Skeletal muscle cell (primary cell): ENCODE measurements at places on chromosomes 11 and 22.

GRCh38 chr11:121464352-121464946 is 11.7 kb upstream of the SORL1-AS1 start:
- peak; percentile 76 for DNase-seq

DNA sequence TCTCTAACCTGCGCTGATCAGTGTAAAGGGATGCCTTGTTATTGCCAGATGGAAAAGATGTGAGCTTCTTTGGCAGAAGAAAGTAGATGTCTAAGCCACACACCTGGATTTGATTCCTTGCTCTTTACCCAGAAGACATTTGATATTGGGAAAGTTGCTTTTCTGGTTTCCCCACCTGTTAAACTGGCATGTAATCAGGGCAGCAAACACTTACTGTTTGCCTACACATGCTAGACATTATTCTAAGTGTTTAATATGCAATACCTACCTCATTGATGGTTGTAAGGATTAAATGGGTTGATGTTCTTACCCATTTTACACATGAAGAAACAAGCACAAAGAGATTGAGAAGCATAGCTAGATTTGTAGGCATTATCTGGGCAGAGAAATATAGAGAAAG is 16.6 kb downstream of the ASRGL1 start:
- no peak for DNase-seq

GRCh38 chr11:112156956-112157766 is 6.7 kb downstream of the IL18 start:
- peak; percentile 95 for DNase-seq

DNA sequence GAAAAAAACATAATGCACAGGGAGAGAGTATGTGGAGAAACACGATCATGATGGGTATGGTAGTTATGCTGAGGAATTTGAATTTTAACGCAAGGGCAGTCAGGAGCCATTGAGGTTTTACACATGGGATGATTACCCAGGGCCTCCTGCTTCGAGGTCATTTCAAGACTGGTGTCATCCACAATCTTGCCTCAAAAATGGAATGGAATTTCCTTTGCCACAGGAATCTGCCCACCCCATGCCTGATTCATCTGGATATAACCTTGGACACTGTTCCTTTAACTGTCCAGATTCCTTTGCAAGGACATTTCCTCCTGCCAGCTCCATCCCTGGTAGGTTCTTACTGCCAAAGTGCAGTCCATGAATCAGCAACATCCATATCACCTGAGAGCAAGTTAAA is 655.9 kb upstream of the TENM4 start:
- peak; percentile 72 for DNase-seq

DNA sequence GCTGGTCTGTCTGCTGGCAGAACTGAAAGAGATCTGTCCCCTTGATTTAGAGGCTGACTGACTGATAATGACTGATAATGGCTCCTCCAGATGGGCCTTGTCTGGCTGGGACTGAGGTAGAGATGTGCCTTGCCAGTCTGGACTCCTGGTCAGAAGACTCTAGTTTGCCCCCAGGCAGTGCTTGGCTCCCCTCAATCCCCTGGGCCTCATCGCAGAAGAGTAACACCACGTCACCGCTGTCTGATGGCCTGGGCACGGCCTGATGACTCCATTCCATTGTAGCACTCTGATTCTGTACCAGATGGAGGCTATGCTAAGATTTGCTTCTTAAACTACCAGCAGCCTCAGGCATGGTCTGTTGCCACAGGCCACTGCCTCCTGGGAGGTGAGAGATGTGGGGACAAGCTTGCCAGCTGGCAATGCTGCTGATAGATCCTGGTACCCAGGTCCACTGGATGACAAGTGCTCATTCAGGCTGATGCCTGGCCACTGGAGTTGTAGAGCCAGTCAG is 19.1 kb downstream of the CYB5R2 start:
- DNase-seq = no peak

DNA sequence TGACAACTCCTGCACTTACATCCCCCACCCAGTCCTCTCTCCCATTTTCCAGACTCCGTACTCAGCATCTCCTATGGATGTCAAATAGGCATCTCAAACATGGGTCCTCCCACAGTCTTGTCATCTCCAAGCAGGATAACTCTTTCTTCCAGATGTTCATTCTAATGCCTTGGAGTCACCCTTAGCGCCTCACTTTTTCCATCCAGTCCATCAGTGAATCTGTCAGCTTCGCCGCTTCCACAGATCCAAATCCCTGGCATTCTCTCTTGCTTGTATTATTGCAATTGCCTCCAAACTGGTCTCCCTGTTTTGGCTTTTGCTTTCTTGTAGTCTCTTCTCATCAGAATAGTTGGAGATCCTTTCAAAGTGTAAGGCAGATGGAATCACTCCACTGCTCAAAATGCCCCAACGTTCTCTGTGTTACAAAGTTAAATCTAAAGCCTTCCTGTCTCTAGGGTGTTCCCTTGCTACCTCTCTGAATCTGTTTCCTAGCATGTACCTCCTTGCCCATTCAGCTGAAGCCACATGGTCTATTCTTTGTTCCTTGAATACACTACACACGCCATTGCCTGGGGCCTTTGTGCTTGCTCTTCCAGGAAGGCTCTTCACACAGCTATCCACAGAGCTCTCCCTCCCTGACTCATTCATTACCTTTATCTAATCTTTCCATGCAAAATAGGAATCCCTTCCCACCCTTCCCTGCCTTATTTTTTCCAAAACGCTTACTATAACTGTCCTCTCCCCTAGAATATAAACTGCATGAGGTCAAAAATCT is 64.8 kb downstream of the UBASH3B start:
- no peak for DNase-seq

DNA sequence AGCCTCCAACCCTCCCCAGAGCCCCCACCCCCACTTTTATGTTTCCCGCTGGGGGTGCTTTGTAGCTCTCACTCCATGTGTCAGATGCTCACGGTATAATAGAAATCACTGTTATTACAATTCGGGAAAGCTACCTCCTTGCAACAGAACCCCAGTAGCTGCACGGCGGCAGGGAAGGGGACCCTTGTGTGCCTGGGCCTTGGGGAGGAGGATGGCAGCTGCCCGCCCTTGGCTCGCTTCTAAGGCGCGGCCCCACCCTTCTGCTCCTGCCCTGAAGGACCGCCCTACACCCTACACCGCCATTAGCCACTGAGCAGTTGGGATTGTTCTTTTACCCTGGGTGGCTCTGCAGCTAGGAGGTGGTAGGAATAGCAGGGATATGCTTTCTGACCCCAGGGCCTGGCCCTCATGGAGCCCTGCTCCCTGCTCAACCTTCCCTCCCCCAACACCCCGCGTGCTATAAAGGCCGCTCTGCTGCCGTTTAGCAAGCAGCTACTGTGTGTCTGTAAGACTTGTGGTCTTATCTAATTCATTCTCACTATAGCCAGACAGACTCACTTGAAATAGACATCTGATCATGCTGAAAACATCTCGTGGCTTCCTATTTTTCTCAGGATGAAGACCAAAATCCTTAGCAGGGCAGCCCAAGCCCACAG is 219.7 kb downstream of the CEP164 start:
- no peak for DNase-seq

- DNase-seq = no peak
Observed at GRCh38 chr11:100340466-100341319, 346.4 kb upstream of the ARHGAP42 start.

DNA sequence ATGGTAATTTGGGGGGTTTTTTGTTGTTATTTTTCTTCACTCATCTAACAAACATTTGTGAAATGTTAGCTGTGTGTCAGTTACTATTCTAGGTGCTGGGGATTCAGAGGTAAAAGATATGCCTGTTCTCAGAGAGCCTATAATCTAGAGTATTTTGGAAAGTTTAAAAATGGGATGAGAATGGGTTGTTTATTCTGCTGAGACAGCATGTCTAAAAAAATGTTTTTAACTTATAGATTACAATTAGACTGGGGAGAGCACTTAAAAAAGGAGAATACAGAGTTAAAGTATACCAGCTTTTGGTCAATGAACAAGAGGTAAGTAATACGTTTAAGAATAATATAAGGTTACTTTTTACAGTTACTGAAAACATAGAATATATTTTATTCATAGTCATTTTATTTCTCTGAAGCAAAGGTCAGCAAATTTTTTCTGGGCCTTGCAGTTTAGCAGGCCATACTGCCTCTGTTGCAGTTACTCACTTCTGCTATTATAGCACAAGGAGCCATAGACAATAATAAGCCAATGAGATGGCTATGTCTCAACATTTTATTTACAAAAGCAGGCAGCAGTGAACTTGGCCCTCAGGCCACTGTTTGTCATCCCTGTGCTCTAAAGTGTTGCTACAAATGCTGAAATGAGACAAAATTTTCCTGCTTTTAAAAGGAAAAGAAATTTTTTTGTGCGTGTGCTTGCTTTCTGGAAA is 60.0 kb downstream of the DKK3 start:
- no peak for DNase-seq

- DNase-seq = no peak
Observed at GRCh38 chr22:49886346-49887063, 31.7 kb downstream of the ALG12 start.

DNA sequence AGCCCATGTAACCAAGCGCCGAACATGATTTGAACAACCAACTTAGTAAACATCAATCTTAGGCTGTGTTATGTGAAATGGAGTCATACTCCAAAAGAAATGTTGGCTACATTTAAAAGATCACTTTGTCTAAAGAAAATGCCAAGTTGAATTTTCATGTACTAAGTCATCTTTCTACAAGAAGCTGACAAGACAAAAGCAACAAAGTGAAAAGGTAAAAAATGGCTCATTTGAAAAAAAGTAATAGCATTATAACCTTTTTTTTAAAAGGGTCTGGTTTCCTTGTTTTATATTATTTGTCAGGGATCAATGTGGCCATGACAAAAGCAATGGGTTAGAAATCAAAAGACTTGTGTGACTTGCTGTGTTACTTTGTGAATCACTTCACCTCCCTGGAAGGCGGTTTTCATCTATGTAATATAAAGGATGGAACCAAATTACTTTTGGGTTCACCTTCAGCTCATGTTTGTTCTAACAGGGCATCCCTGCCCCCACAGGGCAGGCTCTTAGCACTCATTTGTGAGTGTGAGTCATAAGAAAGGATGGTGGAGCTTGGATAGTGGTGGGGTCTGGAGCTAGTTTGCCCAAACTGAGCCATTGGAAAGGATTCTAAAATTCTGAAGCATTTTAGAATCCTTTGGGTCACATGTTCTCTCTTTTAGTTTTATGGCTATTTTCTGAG is 131.9 kb upstream of the MTMR2 start:
- no peak for DNase-seq

DNA sequence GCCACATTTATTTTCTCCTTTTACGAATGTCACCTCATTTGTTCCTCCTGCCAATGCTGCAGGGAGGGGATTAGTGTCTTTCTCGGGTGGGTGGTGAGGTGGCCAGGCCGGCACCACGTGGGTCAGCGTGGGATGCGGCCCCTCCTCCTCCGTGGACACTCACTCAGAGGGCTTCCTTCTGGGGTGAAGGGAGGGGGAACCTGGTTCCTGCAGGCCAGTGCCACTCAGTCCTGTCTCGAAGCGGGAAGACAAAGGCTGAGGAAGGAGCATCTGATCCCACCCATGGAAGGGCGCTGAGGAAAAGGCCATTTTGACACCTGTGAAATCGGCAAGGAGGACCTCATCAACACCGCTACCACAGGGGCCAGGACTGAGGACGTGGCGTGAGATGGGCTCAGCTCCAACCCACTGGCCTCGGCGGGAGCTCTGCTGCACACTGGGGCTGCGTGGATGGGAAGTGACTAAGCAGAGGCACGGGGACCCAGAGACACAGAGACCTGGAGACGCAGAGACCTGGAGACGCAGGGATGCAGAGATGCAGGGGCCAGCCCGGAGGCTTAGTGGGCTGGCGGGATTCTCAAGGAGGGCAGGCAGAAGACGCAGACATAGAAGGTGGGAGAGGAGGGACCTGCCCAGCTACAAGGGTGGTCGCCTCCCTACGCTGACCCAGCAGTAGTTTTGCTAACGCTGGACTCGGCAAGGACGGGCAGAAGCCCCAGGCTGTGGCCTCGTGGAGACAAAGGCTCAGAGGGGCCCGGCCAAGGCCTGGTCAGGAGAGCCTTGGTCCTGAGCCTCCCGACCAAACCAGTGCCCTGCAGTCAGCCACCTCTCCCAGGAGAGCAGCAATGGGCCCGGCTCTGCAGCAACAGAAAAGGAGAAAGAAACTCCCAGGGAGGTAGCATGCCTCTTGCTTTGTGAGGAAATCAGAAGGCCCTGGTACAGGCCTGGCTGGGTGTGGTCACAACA is 1071.2 kb downstream of the BRD1 start:
- DNase-seq = no peak

- DNase-seq = no peak
Observed at GRCh38 chr11:118215262-118215661, 9.5 kb downstream of the JAML start.

- no peak for DNase-seq
Observed at GRCh38 chr11:134659882-134660281, 247.8 kb upstream of the B3GAT1 start.

DNA sequence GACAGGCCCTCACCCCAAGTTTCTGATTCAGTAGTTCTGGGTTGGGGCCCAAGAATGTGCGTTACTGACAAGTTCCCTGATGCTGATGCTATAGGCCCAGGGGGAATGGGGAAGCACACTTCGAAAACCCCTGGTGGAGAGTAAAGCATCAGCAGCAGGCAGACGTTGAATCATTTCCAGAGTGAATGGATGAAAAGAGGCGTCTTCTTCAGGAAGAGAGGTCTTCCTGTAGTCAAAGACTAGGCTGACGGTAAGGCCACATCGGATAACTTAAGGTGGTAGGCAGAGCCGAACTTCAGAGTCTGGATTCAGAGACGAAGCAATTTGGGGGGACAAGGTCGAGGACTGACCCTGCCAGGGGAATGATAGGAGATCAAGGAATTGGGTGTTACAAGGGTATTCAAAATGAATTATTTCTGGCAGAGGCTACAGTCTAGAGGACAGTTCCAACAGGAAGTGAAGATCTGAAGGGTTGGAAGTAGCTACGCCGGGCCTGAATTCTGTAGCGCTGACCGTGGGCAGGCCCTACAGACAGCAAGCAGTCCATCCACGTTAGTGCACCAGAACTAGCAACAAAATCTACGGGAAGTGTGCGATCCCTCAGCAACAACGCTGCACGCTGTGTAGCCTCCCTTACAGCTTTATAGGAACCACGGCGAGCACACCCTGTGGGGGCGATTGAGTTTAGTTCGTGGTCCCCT is 862 bp upstream of the CENATAC start:
- no peak for DNase-seq

- no peak for DNase-seq
Observed at GRCh38 chr11:5910540-5910939, 17.5 kb downstream of the OR52E5 start.

DNA sequence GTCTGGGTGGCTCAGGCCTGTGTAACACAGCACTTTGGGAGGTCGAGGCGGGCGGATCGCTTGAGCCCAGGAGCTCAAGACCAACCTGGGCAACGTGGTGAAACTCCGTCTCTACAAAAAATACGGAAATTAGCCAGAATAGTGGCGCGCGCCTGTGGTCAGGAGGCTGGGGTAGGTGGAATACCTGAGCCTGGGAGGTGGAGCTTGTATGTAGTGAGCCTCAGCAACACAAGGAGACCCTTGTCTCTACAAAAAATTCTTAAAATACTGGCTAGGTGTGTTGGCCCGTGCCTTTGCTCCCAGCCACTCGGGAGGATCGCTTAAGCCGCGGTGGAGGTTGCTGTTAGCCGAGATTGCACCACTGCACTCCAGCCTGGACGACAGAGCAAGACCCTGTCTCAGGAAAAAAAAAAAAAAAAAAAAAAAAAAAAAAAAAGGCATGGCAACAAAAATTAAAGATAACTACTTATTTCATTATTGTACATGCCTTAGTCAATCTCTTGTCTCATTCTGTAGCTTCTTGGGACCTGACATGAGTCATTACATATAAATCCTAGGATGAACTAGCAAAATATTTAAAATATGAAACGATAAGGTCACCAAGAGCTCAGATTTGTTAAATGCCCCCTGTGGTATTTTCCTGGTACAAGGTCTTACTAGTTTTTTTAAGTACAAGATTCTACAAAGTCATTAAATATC is 1.1 kb downstream of the TAF1D start:
- DNase-seq = no peak
